ENCODE measurements at places on chromosomes 13 and 19.

- no peak for DNase-seq
These were observed 1.5 kb downstream of the ABHD17A start for GRCh38 chr19:1883784-1884183.

GRCh38 chr13:93345024-93345423, 118.4 kb downstream of the GPC6 start:
- no peak for DNase-seq

- no peak for DNase-seq
These were observed 64.9 kb upstream of the HTR2A start for GRCh38 chr13:46961719-46962118.

GRCh38 chr13:22014469-22014868, 343.6 kb downstream of the FGF9 start:
- no peak for DNase-seq

- DNase-seq = no peak
These were observed 146.8 kb downstream of the IER2 start for GRCh38 chr19:13297023-13297422.

DNA sequence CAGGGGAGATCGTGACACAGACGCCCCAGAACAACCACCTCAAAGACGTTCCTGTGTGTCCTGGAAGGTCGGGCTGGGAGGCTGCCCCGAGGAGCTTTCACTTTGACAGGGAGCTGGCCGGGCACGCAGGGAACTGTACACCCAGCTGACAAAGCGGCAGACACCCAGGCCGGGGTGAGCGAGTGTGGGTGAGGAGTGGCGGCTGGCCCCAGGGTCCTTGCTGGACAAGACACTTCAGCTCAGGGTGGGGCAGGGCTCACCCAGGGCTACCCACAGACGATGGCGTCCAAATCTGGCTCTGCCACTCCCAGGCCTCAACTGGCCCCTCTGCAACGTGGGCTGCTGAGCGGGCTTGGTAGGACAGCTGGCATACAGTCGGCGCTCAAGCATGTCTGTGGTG, 2.0 kb downstream of the FGF22 start:
- DNase-seq = no peak

GRCh38 chr13:72500851-72501250, 226.6 kb downstream of the MZT1 start:
- no peak for DNase-seq

DNA sequence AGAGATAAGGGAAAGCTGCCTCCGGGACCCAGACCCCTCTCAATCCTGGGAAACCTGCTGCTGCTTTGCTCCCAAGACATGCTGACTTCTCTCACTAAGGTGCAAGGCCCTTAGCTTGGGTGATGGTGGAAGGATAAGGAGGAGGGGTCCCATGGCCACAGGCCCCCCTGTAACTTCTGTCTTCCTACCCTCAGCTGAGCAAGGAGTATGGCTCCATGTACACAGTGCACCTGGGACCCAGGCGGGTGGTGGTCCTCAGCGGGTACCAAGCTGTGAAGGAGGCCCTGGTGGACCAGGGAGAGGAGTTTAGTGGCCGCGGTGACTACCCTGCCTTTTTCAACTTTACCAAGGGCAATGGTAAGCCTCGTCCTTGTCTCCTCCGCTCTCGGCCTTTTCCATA, 2.0 kb downstream of the CYP2F1 start:
- no peak for DNase-seq

- DNase-seq = no peak
These were observed at the start of gene FCHO1 for GRCh38 chr19:17751103-17751911. TSS of gene FCHO1 (plus strand) at chr19:17751477. CDS start at chr19:17755165, 3,688 bp downstream.

All from DMS79 (cell line).